CD8-positive, alpha-beta T cell (primary cell): ENCODE measurements at places on chromosomes 11 and 22.

GRCh38 chr11:38323961-38324761 is 1726.1 kb upstream of the RAG2 start:
- no peak for DNase-seq

- no peak for DNase-seq
Measured at GRCh38 chr11:65516135-65516968, 8.5 kb upstream of the SCYL1 start.

GRCh38 chr11:71928737-71929443 is at the start of gene RNF121:
Gene RNF121, plus strand, starts transcription at chr11:71929046. Its CDS starts 16 bp downstream, at chr11:71929062.
- DNase-seq = peak; percentile 98

DNA sequence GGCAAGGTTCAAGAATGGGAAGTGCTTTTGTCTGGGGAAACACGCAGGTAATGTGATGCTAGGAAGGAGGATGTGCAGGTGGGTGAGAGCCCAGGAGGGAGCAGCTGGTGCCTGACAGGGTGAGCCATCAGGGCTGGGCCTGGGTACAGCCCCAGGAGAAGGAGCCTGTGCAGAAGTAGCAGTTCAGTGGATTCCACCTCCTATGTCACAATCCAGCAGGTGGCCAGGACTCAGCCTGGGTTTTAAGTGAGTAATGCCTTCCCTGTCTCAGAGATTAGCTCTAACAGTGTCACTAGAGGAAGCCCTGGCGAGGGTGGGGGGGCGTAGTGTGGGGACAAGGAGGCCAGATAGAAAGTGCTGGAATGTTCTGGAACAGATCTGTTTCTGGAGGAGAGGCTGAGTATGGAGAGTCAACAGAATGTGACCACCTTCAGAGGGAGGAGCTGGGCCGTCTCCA is 8.1 kb downstream of the RIC8A start:
- no peak for DNase-seq

GRCh38 chr22:43408009-43408408 is 3.8 kb upstream of the MPPED1 start:
- no peak for DNase-seq

DNA sequence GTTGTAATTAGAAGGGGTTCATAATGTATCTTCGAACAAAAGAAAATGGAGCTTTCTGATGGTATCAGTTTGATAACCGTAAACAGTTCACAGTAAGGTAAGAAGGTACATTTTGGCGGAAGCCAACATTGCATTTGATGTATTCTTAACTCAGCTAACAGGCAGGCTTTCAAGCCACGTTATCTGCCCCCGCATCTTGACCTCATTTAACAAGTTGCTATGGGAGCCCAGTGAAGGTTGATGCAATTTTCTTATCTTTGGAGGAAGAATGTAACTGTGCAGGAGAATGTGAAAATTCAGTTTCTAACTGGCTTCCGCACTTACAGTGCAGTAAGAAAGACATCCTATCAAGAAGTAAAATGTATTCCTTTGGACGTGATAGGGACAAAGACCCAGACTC is 110.6 kb downstream of the ETS1 start:
- DNase-seq = peak; percentile 70

DNA sequence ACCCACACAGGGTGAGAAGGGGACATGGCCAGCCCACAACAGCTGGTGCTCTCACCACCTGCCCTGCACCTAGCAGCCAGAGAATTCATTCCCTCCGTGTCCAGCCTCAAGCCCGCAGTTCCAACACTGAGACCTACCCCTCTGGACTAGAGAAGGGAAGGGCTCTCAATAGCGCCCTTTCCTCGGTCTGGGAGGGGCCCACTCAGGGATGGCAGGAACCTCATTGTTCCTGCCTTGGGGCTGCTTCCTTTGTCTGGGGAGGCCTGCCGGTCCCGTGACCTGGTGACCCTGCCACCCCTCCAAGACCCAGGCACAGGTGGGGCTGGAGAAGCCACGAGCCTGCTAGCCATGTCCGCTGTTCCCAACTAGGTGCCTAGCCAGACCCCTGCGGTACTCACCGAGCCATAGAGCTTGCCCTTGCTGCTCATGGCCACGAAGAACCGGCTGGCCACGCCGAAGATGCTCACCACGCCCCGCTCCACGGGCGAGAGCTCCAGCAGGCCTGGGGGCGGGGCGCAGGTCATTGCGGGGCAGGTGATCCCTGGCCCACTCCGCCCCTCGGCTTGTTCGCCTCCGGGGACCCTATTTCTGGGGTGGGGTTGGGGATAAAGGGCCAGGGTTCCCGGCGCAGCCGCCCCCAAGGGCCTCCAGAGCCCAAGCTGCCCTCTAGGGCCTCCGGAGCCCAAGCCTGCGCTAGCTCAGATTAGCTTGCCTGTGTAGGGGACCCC is 1.4 kb downstream of the FGF4 start:
- no peak for DNase-seq

GRCh38 chr11:35802221-35802620 is 139.6 kb downstream of the TRIM44 start:
- no peak for DNase-seq

- no peak for DNase-seq
Measured at GRCh38 chr11:34929794-34930763, 13.7 kb downstream of the PDHX start.

- DNase-seq = no peak
Measured at GRCh38 chr11:119832202-119832935, 103.4 kb upstream of the NECTIN1 start.

- peak; percentile 58 for DNase-seq
Measured at GRCh38 chr11:5600374-5600851, 4.0 kb downstream of the TRIM6 start.

GRCh38 chr11:86755146-86755545 is 45.2 kb upstream of the PRSS23 start:
- DNase-seq = no peak

GRCh38 chr11:47464483-47464882 is 15.5 kb upstream of the RAPSN start:
- no peak for DNase-seq

DNA sequence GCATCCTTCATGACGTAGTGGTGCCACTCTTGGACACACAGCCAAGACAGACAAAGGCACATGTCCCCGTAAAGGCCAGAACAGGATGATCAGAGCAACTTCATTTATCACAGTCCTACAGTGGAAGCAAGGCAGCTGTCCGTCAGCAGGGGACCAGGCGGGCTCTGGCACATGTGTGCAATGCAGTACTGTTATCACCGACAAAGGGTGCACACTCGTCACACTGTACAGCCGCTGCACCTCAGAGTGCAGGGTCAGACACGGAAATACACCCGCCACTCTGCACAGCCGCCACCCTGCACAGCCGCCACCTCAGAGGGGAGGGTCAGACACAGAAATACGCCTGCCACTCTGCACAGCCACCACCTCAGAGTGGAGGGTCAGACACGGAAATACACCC is 13.4 kb upstream of the IL17REL start:
- no peak for DNase-seq

GRCh38 chr11:19683141-19683805 is 29.4 kb upstream of the NAV2 start:
- no peak for DNase-seq

- DNase-seq = no peak
Measured at GRCh38 chr11:26410706-26411366, 78.9 kb downstream of the ANO3 start.

GRCh38 chr11:2256951-2257700 is 13.3 kb downstream of the ASCL2 start:
- DNase-seq = no peak

DNA sequence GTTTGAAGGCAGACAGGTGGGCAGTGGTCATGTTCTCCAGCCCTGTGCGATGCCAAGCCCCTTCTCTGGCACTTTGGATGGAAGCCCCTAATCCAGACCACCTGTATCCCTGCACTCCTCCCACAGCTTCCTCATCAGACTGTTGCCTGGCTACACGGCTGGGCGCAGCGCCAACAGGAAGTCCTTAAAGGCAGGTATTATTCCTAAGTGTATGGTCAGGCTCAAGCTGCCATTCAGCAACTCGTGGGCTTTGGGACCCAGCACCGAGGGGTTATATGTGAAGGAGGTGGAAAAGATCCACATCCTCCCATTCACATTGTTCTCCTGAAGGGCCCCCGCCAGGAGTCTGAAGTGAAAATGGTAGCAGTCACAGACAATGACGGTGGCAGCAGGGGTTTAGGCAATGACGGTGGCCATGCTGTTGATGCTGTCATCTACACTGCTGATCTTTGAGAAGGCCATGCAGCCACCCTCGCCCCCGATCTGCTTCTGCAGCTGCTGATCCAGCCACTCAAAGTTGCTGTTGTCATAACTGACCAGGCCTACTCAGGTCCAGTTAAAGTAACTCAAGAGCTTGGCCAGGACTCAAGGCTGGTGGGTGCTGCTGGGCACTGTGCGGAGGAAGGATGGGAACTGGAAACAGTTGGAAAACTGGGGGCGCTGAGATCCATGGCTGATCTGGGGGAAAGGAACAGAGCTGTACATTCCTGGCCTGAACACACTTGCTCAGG is 27.7 kb downstream of the OR6Q1 start:
- DNase-seq = no peak

GRCh38 chr11:35097814-35098455 is 41.0 kb upstream of the CD44 start:
- no peak for DNase-seq

GRCh38 chr11:128171506-128171905 is 415.9 kb downstream of the ETS1 start:
- DNase-seq = no peak

GRCh38 chr11:134988495-134988894 is 576.5 kb upstream of the B3GAT1 start:
- no peak for DNase-seq

DNA sequence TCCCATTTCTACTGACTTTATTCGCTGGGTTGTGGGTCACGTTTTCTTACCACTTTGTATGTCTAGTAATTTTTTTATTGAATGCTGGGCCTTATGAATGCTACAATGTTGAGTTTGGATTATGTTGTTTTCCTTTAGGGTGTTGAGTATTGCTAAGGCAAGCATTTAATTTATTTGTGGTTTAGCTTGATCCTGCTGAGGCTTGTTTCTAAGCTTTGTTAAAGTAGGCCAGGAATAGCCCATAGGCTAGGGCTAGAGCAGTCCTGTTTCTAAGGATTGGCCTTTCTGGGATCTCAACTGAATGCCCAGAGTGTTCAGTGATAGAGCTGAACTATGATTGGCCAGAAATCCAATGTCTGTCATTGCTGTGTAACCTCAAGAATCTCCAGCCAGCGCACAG is 56.1 kb upstream of the LDLRAD3 start:
- DNase-seq = no peak

DNA sequence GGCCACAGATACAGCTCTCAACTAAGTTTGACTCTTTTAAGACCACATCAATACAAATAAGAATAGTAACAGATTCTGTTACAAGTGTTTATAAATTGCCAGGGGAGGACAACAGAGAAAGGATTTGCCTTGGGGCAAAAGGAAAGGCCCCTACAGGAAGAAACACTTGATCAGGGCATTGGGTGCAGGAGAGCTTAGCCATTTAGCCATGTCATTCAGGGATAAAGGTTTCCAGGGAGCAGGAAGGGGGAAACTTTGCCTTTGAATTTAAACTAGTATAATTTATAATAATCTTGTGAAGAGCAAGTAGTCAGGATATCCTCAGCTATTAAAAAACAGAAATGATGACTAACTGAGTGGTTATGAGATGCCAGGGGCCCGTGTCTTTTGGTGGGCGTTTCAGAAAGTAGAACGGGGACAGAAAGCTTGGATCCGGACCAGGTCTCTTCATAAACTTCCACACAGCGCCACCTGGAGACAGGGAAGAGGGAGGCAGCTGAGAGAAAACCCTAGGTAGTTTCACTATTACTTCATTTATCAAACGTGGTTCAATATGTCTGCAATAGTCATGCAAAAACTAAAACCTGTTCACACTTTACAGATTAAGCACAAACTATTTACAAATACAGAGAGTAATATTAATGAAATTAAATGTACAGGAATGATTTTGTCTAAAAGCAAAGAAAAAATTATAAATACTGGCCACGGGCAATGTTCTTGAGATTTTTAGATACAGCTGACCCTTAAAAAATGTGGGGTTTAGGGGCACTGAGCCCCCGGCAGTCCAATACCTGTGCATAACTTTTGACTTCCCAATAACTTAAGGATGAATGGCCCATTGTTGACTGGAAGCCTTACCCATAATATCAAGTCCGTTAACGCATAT is 11.0 kb upstream of the SLC5A4 start:
- peak; percentile 53 for DNase-seq

- no peak for DNase-seq
Measured at GRCh38 chr11:64626637-64627036, 35.6 kb downstream of the SLC22A12 start.
